ENCODE measurements at places on chromosomes 1 and 21.

DNA sequence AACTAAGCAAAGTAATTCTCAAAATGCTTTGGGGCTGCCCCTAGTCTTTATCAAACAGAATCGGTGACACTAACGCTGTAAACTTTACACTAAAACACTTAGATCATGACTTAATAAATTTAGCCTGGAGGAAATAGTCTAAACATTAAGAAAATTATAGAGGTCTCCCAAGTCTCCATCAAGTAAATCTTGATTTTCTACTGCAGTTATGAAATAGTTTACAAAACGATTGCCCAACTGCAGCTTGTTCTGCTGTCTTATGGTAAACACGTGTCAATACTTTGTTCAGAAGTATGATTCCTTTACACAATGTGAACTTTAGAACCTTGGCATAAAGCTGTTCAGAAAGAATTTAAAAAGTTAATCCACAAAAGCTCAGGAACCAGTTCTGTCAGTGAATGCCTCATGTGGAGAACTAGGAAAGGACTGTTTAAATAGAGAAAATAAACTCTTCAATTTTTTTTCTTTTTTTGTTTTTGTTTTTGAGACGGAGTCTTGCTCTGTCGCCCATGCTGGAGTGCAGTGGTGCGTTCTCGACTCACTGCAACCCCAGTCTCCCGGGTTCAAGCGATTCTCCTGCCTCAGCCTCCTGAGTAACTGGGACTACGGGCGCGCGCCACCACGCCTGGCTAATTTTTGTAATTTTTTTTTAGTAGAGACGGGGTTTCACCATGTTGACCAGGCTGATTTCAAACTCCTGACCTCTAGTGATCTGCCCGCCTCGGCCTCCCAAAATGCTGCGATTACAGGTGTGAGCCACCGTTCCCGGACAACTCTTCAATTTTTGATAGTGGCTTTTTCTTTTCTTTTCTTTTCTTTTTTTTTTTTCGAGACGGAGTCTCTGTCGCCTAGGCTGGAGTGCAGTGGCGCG lies 1.6 kb downstream of the DDI2 start:
- DNase-seq = peak; percentile 66

GRCh38 chr1:182359645-182360044 lies 31.9 kb downstream of the GLUL start:
- no peak for DNase-seq

- no peak for DNase-seq
Measured at GRCh38 chr1:229153955-229154548, 116.9 kb upstream of the RAB4A start.

DNA sequence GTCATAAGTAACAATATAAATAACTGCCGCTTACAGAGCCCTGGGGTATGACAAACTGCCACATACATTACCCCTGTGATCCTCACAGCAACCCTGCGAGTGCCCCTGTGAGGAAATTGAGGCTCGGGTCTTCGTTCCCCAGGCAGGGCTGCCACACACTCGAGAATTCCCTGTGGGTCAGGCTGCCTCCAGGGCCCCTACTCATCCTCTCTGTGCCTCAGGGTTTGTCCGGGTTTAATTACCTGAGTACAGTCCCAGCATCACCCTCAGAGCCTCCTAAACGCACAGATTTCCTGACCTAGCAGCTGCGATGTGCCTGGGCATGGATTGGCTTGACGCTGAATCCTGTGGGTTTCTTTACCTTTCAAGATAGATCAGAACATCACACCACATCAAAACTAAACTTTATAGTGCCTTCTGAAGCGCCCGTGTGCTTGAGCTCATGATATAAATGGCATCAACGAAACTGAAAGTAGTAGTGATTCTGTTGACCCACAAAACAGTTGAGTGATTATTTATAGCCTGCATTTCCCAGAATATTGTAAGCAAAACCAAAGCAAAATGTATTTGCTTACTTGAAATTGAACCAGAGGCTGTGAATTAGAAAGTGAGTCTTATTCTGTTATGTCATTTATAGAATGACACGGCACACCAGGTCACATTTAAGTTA lies 14.0 kb downstream of the SLC37A1 start:
- DNase-seq = no peak

GRCh38 chr1:202189001-202189790 lies 4.4 kb upstream of the LGR6 start:
- peak; percentile 46 for DNase-seq

DNA sequence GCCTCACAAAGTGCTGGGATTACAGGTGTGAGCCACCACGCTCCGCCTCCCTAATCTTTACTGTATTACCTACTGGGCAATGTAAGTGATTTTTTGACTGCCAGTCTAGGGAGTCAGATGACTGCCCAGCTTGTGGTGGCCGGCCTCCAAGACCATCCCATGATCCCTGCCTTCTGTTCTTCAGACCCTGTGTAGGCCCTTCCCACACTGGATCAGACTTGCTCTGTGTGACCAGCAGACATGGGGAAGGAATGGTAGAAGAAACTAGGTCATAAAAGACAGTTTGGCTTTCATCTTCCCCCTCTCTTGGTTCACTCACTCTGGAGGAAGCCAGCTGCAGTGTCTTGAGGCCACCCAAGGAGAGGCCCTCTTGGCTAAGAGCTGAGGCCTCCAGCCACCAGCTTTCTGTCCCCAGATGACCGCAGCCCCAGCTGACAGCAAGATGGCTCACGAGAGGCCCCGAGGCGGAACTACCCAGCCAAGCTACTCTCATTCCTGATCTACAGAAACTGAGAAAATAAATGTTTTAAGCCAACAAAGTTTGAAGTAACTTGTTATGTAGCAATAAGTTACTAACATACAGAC lies 14.5 kb upstream of the CBR3 start:
- no peak for DNase-seq

DNA sequence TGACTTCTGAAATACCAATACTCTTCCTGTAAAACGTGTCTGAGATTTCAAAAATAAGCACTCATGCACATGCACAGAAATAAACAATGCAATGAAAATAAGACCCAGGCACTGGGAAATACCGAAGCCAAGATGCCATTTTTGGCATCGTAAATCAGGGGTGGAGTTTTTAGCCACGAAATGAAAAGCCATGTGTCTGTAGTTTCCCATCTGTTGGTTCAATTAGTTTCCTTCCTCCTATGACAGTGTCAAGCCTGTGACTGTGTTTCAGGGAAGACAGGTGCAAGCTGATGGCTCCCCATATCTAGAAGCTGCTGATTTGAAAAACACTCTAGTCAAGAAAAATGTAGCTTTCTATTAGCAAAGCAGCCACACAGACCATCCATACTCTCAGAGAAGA lies 480.4 kb upstream of the CAMK1G start:
- DNase-seq = no peak

DNA sequence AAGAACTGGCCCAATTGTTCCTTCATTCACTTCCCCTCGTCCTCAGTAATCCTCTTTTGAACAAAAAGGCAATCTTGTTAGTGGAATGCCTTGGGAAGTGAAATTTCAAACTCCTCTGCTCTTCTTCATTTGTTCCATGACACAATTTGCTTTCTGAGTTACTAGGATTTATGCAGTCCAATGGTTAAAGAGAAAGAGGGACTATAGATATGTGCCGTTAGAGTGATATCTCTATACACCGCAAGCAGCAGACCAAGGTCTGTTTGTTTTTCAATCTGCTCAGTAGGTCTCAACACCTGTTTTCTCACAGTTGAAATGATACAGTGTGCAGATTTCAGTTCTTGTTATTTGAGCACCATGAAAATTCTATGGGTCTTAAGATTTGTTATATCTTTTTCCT lies 244.0 kb downstream of the DNM3 start:
- DNase-seq = no peak

GRCh38 chr1:230972855-230973271 lies 5.8 kb downstream of the TTC13 start:
- peak; percentile 17 for DNase-seq

- peak; percentile 57 for DNase-seq
Measured at GRCh38 chr1:224333939-224334786, 4.2 kb upstream of the NVL start.

DNA sequence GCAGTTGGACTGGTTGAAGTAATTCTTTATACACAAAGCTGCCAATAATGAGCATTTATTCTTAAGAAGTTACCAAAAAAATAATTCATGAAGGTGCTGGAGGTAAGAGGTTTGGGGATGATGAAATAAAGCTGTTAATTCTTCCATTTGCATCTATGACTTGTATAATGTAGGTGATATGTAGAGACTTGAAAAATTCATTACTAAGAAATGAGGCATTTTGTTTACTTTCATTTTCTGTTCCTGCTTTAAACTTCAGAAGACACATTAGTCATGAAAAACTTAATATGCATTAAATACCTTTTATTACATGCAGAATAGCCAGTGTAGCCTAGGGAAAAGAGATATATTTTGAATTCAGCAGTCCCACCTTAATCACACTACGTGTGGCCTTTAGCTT lies 214.2 kb downstream of the SLC44A5 start:
- no peak for DNase-seq

GRCh38 chr1:184189361-184189760 lies 137.8 kb downstream of the TSEN15 start:
- DNase-seq = no peak

DNA sequence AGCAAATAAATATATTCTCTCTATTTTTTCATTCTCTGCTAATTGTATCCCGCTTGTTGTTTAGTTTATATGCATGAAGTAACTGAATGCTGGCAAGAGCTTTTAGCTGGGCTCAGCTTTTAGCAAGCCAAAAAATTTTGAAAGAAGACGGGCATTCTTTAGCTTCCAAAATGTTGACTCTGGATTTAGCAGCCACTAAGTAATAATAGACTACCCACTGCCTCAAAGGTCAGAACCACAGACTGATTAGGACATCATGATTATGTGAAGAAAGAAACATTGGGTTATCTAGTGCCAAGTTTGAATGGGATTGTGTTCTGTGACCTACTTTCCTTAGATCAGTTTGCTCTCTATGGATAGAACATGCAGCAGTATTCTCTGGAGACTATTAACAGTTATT lies 80.3 kb upstream of the DPH5 start:
- no peak for DNase-seq

GRCh38 chr1:76725864-76726619 lies 141.2 kb upstream of the ST6GALNAC5 start:
- peak; percentile 6 for DNase-seq

DNA sequence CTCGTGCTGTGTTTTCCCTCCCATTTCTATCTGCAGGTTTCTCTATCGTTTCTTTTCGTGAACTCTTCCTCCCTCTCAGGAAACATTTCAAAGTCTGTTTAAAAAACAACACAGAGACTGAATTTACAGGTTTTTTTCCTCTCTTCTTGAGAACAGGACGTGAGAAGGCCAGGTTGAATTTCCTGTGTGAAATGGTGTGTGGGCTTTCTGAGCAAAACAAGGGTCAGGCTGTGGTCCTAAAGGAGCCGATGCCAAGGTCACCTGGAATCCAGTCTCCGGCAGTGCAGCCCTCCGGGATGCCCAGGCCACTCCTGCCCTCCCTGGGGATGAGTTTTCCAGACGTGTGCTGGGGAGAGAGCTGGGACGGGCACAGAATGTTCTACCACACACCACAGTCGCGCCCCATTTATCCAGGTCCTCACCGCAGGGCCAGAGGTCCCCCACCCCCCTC lies 62.7 kb upstream of the RUNX3 start:
- no peak for DNase-seq

- DNase-seq = no peak
Measured at GRCh38 chr1:155195201-155196102, 12.2 kb downstream of the THBS3 start.

- no peak for DNase-seq
Measured at GRCh38 chr1:201226859-201227488, 36.4 kb downstream of the IGFN1 start.

- no peak for DNase-seq
Measured at GRCh38 chr1:199766218-199766792, 261.2 kb upstream of the NR5A2 start.

- DNase-seq = no peak
Measured at GRCh38 chr21:43352154-43352537, 74.8 kb downstream of the SIK1 start.

- peak; percentile 56 for DNase-seq
Measured at GRCh38 chr1:234942012-234942332, 186.7 kb downstream of the TOMM20 start.

DNA sequence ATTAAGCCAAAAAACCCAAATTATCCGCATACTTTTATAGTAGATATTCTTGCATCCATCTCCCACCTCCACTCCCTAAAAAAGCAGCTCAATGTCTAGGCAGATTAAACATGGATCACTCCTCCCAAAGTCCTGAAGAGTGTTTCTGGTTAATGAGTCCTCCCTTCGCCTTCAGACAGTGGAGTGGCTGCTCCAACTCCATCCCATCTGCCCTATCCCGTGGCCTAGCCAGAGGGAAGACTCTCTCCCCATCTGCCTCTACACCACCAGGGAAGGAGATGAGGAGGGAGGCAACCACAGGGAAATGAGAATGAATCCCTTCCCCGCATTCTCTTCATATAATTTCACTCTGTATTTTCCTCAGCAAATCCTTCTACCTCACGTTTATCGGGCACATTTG lies 103.8 kb downstream of the SLC45A1 start:
- peak; percentile 20 for DNase-seq

GRCh38 chr1:222370081-222370912 lies 177.6 kb downstream of the HHIPL2 start:
- peak; percentile 87 for DNase-seq

- no peak for DNase-seq
Measured at GRCh38 chr1:215263636-215264035, 181.1 kb downstream of the KCNK2 start.

DNA sequence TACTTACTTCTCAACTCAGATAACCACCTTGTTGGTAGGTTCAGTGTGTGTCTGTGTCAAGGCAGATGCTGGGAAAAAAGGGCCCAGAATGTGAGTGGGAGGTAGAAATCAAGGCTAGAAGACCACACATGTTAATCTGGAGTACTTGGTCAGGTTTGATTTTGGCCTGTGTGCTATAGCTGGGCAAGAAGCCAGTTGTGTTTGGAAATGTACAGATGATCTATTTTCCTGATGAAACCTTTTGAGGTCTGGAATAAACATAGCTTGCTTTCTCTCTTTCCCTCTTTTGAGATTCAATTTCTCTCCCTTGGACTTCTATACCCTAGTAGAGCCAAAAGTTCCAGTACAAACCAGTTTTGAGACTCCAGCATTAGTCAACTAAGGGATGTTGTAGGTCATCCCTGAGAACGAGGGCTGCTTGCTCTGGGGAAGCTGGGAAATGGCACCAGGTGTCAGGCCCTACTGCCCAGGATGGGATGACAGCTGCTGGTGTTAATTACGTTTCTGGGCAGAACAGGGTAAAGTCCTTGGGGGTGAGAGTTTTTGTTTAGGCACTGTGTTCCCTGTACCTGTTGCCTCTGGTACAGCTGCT lies 15.8 kb downstream of the MAPKAPK2 start:
- DNase-seq = peak; percentile 37

GRCh38 chr1:204102739-204103430 lies 30.0 kb downstream of the SOX13 start:
- no peak for DNase-seq

- peak; percentile 92 for DNase-seq
Measured at GRCh38 chr1:229204921-229205777, 65.8 kb upstream of the RAB4A start.

- DNase-seq = no peak
Measured at GRCh38 chr21:31253684-31254083, 90.4 kb downstream of the TIAM1 start.
